Fibroblast of the aortic adventitia (primary cell): ENCODE measurements at places on chromosomes 1 and 21. TPM values are rescaled to one million over a fixed set of nuclear protein-coding genes. Genes with fewer than 3 reads are reported as not detected.

FCRL6 gene
- not detected in 2 replicates for total RNA-seq

LRRIQ3 gene
- 1.3 and 1.4 TPM in 2 replicates for total RNA-seq

FCGR2B gene
- total RNA-seq: not detected in 2 replicates

TAS1R1 gene
- not detected in 2 replicates for total RNA-seq

FOXO6 gene
- total RNA-seq: not detected in 2 replicates

SPRR5 gene
- not detected in 2 replicates for total RNA-seq

NEGR1 gene
- 1.1 and 20.7 TPM in 2 replicates for total RNA-seq

SNX7 gene
- total RNA-seq: 80.3 and 83.0 TPM in 2 replicates

INSRR gene
- 0.08 TPM in 1 of 2 replicates, not detected in the other for total RNA-seq

TFF3 gene
- not detected in 2 replicates for total RNA-seq

TATDN3 gene
- total RNA-seq: 9.2 and 15.0 TPM in 2 replicates

PDE9A gene
- not detected in 2 replicates for total RNA-seq

RPE65 gene
- total RNA-seq: not detected in 2 replicates

MPL gene
- not detected in 2 replicates for total RNA-seq

SMYD2 gene
- total RNA-seq: 22.5 and 26.9 TPM in 2 replicates

CD244 gene
- total RNA-seq: 0.33 TPM in 1 of 2 replicates, not detected in the other

SPTA1 gene
- 1.2 TPM in 1 of 2 replicates, not detected in the other for total RNA-seq

EFNA4 gene
- 2.4 and 5.3 TPM in 2 replicates for total RNA-seq

VPS45 gene
- 26.0 and 47.8 TPM in 2 replicates for total RNA-seq

CNR2 gene
- total RNA-seq: under 0.01 TPM in 1 of 2 replicates, not detected in the other

SPATA17 gene
- total RNA-seq: 1.8 and 2.9 TPM in 2 replicates

IVL gene
- not detected in 2 replicates for total RNA-seq
